ENCODE measurements at places on chromosomes 11 and 22.
A peak's percentile ranks its signal among the peaks of the same experiment; 100 is the strongest.

- no peaks in the 10 kb centered on the region for H3K27me3 ChIP-seq
- H3K27ac ChIP-seq, result no peak overlapping the region
- H3K4me1 ChIP-seq, result peaks cover 13% of the 10 kb centered on the region
- peak; percentile 59 for DNase-seq
- no peak overlapping the region for H3K4me3 ChIP-seq
Observed at GRCh38 chr22:46803031-46803880, 40.8 kb downstream of the TBC1D22A start.

DNA sequence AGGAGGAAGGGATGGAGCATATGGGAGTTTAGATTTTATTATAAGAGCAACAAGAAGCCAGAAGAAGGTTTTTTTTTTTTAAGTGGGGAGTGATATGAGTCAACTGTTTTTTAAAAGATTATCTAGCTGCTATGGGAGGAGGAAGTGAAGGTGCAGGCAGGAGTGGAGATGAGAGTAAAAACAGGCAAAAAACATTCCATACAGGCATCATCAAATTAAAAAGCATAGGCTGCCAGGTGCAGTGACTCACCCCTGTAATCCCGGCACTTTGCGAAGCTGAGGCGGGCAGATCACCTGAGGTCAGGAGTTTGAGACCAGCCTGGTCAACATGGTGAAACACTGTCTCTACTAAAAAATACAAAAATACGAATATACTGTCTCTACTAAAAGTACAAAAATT, 368.4 kb upstream of the MTNR1B start:
- no peak overlapping the region for H3K4me3 ChIP-seq
- no peaks in the 10 kb centered on the region for H3K36me3 ChIP-seq

DNA sequence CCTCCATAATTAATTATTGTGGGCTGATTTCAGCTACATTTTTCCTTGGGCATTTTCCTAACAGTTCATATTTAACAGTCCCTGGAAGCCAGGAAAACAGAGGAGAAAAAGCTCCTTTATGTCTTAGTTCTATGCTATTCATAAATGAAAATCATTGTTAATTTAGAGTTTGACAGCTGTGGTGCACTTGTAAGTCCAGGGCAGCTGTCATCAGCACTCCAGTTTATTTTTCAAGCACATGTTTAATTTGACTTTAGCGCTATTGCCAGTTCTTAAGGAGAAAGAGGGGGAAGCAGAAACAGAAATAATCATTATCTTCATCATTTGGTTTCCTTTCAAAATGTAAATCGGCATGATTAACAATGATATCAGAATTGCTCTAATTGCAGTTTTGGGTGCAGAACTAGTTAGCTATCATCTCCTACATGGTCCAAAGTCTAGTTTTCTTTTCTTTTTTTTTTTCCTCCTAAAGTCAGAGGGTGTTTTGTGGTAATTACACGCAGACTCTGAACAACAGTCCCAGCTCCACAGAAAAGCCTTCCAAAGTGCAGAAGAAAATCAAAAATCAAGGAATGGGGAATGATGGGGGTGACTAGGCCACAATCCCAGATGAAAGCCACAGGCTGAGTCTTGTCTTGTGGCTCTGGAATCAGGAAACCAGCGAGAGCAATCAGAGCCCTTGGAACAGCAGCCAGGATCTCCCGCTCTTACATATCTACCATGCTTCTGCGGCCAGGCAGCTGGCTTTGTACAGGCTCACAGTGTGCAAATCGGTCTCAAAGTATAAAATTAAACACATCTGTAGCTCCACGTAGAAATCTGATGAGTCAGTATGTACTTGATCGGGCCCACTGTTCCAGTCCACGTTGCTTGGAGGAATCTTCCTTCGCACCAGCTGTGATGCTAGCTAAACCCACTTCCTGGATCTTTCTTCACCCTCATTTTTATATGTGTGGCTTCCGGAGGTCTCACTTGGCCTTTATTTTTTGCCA, 91.9 kb downstream of the SPON1 start:
- H3K4me1 ChIP-seq, result no peaks in the 10 kb centered on the region
- peak; percentile 38 for DNase-seq
- H3K4me3 ChIP-seq, result no peak overlapping the region
- no peaks in the 10 kb centered on the region for H3K27me3 ChIP-seq
- H3K27ac ChIP-seq, result no peak overlapping the region

- H3K4me1 ChIP-seq, result peaks cover 8% of the 10 kb centered on the region
- H3K36me3 ChIP-seq, result no peaks in the 10 kb centered on the region
- H3K4me3 ChIP-seq, result no peak overlapping the region
- no peak for DNase-seq
- no peak overlapping the region for H3K27ac ChIP-seq
Observed at GRCh38 chr11:20608934-20609333, 9.5 kb downstream of the SLC6A5 start.

DNA sequence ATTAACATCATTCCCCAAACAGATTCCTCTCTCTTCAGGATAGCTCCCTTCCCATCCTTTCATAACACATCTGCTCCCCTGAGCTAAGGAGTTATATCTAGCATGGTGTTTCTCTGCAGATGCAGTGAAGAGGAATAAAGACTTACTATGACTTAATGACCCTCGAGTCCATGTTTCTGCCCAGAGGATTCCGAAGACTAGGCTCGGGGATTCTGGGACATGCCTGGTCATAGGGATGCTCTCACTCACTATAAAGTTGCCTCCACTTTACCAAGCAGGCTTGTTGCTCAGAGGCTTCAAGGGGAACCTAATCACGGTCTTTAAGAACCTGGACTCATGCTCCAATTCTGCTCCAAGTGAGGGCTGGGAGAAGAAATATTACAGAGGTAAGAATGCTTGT, at the start of gene OR52E4:
TSS of gene OR52E4 (plus strand) at position 301 of the 400 bp plus-strand sequence. CDS start 3,664 bp downstream, outside the sequence.
- no peaks in the 10 kb centered on the region for H3K36me3 ChIP-seq
- no peaks in the 10 kb centered on the region for H3K4me1 ChIP-seq
- no peak for DNase-seq
- no peak within 1 kb of the TSS for H3K27ac ChIP-seq
- H3K27me3 ChIP-seq, result no peaks in the 10 kb centered on the region

- no peaks in the 10 kb centered on the region for H3K27me3 ChIP-seq
- peaks cover under 1% of the 10 kb centered on the region for H3K4me1 ChIP-seq
- H3K27ac ChIP-seq, result no peak overlapping the region
- no peak overlapping the region for H3K4me3 ChIP-seq
- no peaks in the 10 kb centered on the region for H3K36me3 ChIP-seq
- DNase-seq, result no peak
Observed at GRCh38 chr11:120096369-120097191, 41.3 kb downstream of the TRIM29 start.
